ENCODE measurements at places on chromosomes 11 and 22.

- DNase-seq: no peak
Observed at GRCh38 chr22:44709881-44710392, 7.9 kb downstream of the PRR5 start.

GRCh38 chr11:108875134-108875533 lies 210.3 kb downstream of the DDX10 start:
- no peak for DNase-seq

- no peak for DNase-seq
Observed at GRCh38 chr11:107494055-107494454, 36.4 kb upstream of the CWF19L2 start.

GRCh38 chr11:4025248-4025966 lies 69.2 kb upstream of the RRM1 start:
- no peak for DNase-seq

DNA sequence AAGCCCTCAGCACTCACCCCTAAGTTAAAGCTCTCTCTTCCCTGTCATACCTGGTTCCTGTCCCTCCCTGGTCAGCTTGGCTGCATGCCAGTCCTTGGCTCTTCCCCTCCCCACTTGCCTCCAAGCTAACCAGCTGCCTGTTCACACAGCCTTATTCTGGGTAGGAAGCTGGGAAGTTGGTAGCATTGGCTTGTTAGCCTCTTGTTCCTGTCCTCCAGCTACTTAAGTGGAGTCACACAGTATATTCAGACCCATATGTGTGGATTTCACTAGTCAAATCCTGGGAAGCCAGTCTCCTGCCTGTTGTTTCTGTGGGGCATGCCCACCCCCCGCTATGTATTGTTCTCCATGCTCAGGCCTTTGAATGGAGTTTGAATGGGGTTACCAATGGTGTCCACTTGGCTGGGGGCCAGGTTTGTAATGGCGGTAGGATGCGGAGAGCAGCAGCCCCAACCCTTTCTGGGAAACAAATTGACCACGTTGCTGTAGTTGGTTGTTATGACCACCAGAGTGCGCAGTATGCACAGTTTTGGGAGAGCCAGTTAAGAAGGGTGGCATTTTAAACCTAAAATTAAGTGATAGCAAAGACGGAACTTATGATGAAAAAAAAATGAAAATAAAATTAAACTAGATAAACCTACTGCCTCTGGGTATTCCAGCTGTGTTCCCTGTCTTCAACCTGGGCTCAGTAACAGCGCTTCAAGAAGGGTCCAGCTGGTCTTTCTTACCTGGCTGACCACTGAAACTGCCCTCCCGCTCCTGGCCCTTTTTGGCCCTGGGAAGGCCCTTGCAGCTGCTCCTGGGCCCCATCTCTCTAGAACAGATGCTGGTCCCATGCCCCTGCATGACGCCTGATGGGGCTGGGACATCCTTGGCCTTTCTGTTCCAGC lies 10.7 kb upstream of the RPS3 start:
- peak; percentile 69 for DNase-seq

DNA sequence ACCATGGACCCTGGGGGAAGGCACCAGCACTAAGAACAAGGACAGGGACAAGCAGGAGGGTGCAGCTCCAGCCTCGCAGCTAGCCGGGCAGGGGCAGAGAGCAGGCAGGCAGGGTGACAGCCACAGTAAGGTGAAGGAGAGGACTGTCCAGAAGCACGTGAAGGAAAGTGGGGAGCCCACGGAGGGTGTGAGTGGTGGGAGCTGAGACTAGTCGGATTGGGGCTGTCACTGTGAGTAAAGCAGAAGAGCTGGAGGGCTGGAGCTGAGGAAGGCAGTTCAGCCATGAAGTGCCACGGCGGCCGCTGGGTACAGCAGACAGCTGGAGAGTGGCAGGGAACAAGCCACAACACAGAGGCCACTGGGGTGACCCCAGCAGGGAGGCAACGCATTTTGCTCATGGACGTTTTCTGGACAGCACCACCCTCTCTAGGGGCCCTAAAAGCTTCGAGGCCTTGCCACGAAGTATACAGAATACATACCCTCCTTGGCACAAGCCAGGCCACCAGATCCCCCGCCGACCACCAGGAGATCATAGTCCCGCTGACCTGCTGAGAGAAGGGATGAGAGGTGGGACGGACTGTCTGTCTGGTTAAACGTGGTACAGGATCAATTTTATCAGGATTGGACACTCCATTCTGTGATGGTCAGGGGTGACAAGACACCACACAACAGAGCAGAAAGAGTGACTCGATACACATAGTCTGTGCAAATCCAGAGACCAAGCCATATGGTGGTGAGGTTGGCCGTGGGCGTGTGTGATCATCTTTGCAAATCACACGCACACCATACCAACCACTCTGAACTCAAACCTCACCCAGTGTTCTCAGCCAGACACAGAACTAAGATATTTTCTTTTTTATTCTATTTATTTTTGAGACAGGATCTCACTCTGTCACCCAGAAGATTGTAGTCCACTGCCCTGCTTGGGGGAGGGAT lies 10.8 kb upstream of the COMT start:
- DNase-seq: no peak

- DNase-seq: peak; percentile 10
Observed at GRCh38 chr11:2549876-2550605, 105.2 kb downstream of the KCNQ1 start.

DNA sequence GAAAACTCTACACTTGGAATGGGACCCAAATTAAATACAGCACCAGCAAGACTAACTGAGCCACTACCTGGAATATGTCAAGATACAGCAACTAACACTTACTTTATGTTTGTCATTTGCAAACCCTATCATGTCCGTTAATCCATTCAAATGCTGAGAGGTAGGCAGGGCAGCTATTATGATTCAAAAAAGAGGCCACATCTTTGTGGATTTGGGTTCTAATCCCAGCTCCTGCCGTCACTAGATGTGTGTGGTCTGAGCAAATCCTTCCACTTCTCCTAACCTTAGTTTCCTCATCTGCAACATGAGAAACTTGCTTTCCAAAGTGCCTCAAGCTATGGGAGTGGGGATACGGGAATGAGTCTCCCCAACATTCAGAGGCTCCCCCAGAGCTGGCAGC lies 24.2 kb downstream of the FLI1 start:
- no peak for DNase-seq

GRCh38 chr11:45886816-45887520 lies 1.5 kb downstream of the MAPK8IP1 start:
- DNase-seq: no peak

GRCh38 chr11:44356351-44356750 lies 46.4 kb upstream of the ALX4 start:
- DNase-seq: no peak
